ENCODE measurements at places on chromosomes 5 and 9.

GRCh38 chr9:127215268-127216209 is 49.0 kb upstream of the GARNL3 start:
- no peak for DNase-seq

DNA sequence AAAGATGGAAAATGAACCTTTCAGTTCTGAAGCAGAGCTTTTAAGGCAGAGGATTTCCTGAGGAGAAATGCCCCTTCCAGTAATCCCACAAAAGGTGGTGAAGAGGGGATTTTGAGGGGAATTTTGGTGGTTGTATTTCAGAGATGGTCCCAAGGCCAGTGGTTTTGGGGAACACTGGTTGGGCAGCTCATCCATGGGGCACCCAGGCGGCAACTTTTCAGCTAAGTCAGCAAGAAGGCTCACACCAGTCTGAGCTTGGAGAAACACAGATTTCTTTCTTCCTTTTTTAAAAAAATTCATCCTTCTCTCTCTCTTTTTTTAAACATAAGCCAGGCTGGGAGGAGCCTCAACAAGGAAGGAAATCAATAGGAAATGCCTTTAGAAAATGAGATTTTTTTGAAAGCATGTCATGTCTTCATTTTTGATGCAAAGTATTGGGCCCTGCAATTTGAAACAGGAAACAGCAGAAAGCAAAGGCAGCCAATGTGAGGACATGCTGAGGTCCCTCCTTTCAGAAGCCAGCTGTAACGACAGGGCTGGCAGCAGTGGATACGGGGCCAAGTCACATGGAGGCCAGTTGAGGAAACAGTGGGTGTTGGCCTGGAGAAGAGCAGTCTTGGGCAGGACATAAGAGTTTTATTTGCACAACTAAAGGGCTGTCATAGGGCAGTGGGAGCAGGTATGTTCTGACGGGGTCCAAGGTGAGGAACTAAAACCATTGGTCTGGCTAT is 155.3 kb upstream of the KLF4 start:
- no peak for DNase-seq

DNA sequence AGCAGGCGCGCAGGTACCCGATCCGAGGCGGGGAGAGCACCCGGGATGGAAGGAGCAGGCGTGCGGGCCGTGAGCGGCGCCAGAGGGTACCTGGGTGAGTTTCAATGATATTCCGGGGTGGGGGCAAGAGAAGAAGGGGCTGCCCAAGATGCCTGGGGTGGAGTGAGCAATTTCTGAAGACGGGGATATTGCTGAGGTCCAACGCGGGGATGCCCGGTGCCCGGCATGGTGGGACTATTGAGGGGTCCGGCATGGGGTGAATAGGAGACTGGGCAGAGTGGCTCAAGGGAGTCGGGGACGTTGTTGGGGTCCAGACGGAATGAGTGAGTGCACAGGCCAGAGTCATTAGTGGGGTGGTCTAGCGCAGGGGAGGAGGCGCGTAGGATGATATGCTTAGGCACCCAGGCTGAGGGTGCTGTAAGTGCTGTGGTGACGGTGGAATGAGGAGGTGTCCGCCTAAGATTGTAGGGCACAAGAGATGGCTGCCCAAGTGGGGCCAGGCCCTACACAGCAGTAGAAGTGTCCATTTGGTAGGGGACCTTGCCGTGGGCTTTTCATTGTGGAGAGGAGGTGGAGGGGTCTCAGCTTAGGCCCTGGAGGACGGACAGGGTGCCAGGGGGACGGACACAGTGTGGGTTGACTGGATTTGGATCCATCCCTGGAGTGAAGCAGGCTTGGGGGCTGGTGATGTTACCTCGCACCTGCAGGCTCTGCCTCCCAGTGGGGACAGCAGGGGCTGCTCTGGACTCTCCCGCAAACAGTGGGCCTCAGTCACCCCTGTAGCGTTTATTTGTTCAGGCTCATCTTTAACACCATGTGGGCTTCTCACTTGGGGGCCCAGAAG is 719 bp downstream of the MIGA2 start:
- no peak for DNase-seq

- DNase-seq = no peak
Measured at GRCh38 chr9:106644661-106645060, 218.3 kb upstream of the ZNF462 start.

Measured in stimulated activated CD4-positive, alpha-beta T cell treated with anti-CD3 and anti-CD28 coated beads, Interleukin-4, amount 100 ng/mL, for 48 hours (primary cell).